Stimulated activated CD8-positive, alpha-beta memory T cell treated with anti-CD3 and anti-CD28 coated beads, Interleukin-15, amount 100 ng/mL, for 24 hours (primary cell): ENCODE measurements at places on chromosomes 7 and 10.
A peak's percentile ranks its signal among the peaks of the same experiment; 100 is the strongest.

DNA sequence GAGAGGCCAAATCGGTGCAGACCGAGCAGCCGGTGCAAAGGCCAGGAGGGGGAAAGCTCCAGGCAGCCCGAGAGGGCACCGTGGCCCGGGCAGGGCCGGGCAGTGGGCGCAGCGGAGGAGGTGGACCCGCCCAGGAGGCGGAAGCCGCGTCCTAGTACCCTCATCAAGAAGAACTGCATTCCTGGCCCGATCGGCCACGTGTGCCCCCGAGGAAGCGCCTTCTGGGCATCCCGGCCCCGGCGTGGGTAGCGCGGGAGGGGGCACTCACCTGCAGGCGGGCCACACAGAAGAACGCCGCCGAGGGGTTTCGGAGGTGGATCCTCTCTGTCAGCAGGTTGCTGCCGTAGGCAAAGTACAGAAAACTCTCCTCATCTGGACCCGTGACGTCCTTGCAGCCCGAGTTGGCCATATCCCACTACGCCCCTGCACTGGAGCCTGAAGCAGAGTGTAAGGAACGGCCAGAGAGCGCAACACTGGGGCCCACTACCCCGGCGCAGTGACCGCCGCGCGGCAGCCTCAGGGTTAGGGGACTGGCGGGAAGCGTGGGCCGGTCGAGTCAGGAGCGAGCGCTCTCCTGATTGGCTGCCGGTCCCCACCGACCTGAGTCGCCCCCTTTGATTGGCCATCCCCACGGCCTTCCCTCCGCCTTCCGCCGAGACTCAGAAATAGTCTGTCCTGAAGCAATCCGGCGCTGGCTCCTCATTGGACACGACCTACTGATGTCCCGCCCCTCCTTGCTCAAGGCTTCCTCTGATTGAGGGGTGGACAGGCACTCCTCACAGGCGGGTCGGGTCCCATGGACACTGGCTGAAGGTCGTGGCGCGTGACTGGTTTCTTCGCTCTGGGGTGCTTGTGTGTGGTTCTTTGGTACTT is at the start of gene GGCT:
TSS of gene GGCT (minus strand) at position 529 of the 873 bp plus-strand sequence. CDS start at position 409, 120 bp downstream.
- peak; percentile 84 for DNase-seq

- DNase-seq: no peak
Measured at GRCh38 chr10:69878038-69878437, 76.3 kb downstream of the COL13A1 start.

DNA sequence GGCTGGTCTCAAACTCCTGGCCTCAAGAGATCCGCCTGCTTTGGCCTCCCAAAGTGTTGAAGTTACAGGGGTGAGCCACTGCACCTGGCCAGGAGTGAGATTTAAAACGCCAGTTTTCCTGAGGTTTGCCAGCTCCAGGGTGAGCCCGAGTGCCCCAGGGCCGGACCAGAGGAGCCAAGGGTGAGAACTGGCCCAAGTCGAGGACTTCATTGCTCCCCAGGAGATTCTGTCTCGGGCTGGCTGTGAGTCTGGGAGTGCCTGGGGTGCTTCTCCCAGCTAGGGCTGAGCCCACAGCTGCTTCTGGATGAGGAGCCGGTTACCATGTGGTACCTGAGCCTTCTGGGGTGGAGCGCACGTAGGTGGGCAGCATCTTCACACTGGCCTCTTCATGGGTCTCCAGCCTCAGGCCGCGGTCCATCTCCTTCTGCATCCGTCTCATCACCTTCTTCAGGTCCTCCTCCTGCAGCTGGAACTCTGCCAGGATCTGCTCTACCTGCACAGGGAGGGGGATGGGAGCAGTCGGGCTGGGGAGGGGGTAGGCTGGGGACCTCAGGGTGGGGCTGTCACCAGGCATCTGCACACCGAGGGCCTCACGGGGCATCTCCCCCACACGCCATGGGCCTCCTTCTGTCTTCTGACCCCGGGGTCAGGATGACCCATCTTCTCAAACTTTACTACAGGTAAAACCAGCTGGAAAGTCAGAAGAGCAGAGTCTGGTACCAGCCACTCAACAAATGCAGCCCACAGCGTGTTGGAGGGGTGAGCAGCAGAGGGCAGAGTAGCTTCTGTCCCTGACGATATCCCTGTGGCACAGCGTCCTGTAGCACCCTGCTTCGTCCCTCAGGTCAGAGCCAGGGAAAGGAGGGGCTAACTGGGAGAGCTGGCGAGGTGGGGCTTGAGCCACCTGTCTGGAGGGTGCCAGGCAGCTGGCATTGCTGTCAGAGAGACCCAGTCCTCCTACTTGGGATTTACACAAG is 12.1 kb upstream of the MYL7 start:
- DNase-seq: no peak

- DNase-seq: no peak
Measured at GRCh38 chr7:145082366-145083161, 246.7 kb upstream of the TPK1 start.

- DNase-seq: no peak
Measured at GRCh38 chr7:124618871-124619270, 146.7 kb downstream of the GPR37 start.

DNA sequence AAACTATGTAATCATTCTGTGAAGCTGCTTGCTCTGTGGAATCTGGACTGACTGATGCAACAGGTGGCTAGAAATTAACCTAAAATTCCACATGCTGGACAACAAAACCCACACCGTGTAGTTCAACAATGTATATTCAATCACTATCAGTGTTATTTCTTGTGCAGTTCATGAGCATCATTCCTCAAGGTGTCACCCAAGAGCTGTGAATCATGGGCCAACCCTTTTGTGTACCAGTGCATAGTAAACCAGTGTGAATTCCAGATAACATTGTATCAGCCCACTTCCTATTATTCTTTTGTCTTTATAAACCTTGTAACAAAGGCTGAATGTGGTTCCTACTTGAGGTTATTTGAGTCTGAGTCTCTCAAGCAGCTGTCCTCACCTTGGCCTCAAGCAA is 905.2 kb upstream of the ZNF722 start:
- no peak for DNase-seq

DNA sequence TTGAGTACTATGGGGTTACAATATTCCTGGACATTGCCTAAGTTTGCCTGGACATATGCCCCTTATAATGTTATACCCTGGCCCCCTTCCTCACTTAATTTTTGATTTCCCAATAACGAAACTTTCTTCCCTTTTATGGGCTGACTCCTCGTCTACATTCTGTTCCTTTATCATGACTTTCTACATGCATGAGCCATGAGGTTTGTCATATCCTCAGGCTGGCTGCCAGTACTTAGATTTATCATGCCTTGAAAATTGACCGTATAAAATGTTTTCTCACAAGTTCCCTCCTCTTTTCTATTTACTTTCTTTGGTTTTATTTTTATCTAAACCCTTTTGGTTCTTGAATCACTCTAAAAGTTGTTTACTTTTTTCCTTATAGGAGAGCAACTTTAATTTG is 4.7 kb downstream of the DNAH11 start:
- DNase-seq: no peak

DNA sequence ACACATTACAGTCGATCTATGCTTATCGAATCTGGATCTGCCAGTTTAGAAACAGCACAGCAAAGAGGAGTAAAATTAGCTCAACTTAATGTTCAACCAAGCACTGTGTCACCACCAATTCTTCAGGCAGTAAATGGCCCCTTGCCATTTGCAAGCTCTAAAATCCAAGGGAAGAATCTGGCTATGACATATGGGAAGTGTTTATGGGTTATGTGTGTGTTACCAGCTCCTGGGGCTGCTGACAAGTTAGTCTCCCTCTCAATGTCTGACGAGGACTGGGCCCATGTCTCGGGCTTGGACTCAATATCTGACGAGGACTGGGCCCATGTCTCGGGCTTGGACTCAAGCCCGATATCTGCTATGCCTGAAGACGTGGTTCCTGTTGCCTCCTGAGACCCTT is 5.7 kb upstream of the ITIH2 start:
- DNase-seq: no peak

DNA sequence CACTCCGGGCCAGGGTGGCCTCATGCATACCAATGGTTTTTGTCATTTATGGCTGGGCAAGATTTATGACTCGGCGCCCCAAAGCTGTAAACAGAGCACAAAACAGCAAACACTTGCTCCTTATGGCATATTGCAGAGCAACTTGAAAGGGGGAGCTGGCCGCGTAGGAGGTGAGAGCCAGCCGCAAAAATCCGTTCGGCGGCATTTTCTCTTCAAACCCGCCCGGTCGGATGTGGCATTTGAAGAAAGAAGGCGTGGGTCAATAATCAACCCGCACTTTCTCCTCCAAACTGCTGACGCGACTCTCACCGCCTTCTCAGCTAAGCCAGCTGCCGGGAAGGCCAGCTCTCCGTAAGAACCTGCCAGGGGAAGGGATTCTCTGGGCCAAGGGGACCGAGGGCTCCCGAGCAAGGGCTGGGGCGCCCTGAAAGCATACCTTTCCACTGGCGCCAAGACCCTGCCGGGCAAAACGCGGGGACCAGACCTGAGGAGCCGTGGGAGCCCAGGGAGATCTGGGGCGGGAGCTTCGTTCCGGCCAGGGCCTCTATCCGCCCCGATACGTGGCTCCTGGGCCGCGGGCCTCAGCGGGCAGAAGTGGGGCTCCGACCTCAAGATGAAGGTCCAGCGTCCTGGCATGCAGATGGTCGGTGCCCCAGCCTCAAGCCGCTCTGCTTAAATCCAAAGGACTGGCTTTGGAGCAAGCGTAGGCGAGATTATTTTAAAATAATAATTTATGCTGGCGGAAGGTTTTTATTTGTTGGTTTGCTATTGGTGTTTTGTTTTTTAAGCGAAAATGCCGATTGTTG is 12.9 kb upstream of the HOXA2 start:
- DNase-seq: no peak

DNA sequence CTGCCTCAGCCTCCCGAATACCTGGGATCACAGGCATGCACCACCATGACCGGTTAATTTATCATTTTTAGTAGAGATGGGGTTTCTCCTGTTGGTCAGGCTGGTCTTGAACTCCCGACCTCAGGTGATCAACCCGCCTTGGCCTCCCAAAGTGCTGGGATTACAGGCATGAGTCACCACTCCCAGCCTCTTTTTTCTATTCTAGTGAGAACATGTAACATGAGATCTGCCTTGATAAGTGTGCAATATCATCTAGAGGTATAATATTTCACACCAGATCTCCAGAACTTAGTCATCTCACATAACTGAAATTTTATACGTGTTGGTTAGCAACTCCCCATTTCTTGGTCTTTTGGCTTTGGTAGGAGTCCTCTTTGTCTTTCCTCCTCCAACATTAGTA is 656.9 kb downstream of the CNTNAP2 start:
- DNase-seq: no peak

DNA sequence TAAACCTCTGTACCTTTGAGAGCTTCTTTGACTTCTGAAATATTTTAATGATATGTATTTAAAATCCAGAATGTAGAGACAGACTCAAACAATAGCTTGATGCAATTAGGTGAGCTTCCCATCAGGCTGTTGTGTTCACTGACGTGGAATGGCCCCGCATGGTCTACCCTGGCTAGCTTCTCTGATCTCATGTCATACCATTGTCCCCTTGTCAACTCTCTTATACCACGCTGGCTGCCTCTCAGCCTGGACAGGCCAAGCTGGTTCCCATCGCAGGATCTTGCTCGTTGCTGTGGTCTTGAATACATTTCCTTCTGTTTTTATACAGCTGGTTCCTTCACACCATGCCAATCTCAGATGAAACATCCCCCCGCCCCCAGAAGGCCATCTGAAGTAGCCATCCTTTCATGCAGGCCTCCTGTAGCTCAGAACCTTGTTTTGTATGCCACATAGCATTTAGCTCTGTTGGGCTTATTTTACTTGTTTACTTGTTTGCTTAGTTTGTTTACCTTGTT is 84.2 kb downstream of the FANK1 start:
- no peak for DNase-seq

DNA sequence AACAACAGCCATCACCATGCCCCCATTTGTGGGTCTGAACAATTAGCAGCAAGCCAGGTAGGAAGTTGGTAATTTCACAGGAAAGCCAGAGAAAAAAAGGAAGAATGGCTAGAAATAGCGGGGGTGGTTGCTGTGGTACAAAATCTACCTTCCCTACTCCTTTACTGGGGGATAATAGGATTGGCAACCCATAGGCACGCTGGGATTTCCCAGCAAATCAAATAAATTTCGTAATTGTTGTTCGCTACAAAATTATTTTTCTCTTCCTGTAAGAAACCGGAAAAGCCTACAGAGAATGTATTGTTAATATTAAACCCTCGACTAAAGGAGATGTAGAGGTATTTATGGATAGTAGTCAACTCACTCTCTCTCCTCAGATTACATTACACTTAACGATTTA is 123.9 kb downstream of the DOCK4 start:
- no peak for DNase-seq

DNA sequence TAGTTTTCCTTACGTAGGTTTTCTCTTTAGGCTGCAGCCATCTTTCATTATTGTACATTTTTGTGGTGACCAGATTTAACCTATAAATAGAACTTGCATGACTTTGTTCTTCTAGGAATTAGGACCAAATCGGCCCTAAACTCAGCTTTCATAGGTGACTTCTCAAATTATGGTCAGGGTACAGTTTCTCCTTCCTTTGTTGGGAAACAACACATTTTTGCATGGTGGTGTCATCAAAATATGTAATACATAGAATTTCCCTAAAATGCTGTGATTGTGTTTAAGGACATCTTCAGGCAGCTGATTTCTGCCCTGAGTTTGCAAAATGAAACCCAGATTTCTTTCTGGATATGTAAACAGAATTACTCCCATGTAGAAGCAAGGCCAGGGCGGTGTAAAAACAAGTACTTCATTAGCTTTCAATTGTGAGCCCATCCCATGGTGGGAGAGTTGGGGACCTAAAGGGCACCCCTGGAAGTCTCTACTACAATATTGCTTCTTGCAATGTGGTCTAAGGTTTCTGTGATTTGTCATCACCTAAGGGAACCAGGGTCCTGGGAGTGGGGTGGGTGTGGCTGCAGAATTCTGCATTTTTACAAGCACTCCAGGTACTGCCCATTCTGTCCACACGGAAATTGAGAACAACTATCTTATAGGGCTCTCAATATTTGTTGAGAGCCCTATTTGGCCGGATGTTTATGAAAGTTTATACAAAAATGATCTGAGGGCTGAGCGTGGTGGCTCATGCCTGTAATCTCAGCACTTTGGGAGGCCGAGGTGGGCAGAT is 121.0 kb upstream of the FAM171A1 start:
- DNase-seq: no peak

DNA sequence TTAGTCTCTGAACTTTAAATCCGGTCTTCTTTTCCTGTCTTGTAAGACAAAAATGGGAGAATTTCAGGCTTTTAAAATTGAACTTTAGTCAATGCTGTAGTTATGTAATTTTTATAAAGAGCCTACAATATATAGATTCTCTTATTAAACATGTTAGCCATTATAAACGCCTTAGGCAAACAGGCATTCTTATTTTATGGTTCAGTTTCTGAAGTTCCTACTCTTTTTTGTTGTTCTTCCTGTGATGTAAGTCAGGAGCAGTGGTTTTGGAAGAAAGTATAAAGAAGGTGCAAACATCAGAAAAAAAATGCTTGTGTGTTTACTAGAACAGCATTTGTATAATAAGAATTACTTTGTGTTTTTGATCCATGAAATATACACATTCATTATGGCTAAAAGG is 41.6 kb downstream of the BICC1 start:
- DNase-seq: no peak

DNA sequence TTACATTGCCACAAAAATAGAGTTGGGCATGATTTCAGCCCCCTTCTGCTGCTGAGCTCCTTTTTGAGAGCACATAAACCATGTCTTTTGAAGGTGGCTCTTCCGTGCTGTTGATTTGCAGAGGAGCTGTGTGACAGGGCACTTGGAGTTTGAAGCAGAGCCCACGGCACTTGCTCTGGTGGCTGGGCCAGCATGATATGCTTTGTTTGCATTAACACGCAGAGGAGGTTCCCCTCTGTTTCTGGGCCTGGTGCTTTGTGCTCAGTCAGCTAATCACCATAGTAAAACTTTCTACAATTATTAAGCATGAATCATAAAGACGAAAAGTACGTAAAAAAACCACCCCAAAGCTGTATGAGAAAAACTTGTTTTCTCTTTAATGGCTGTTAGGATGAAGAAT is 40.1 kb downstream of the RBM33 start:
- DNase-seq: no peak
